Airway epithelial cell (primary cell): ENCODE measurements at places on chromosomes 13 and 19. TPM values are rescaled to one million over a fixed set of nuclear protein-coding genes. Genes with fewer than 3 reads are reported as not detected.

The GAPDHS gene
- not detected in 2 replicates for total RNA-seq

The DHDH gene
- total RNA-seq: 0.33 and 1.1 TPM in 2 replicates

The TECR gene
- total RNA-seq: 131 and 169 TPM in 2 replicates

The IL12RB1 gene
- not detected in 2 replicates for total RNA-seq

The BABAM1 gene
- total RNA-seq: 69.9 and 76.7 TPM in 2 replicates

The CEACAM20 gene
- total RNA-seq: not detected in 2 replicates

The LRRC8E gene
- total RNA-seq: 7.6 and 9.0 TPM in 2 replicates

The TNFSF11 gene
- total RNA-seq: 0.71 and 1.2 TPM in 2 replicates

The PLVAP gene
- not detected in 2 replicates for total RNA-seq

The IZUMO2 gene
- total RNA-seq: not detected in 2 replicates

The KLF5 gene
- total RNA-seq: 97.2 and 124 TPM in 2 replicates

The PIN1 gene
- 112 and 144 TPM in 2 replicates for total RNA-seq
